NCI-H2227 treated with DMSO at 0.1 percent for 48 hours (cell line): ENCODE measurements at places on chromosomes 5 and 9.

GRCh38 chr5:79448336-79448735 is 65.6 kb downstream of the HOMER1 start:
- DNase-seq: no peak

DNA sequence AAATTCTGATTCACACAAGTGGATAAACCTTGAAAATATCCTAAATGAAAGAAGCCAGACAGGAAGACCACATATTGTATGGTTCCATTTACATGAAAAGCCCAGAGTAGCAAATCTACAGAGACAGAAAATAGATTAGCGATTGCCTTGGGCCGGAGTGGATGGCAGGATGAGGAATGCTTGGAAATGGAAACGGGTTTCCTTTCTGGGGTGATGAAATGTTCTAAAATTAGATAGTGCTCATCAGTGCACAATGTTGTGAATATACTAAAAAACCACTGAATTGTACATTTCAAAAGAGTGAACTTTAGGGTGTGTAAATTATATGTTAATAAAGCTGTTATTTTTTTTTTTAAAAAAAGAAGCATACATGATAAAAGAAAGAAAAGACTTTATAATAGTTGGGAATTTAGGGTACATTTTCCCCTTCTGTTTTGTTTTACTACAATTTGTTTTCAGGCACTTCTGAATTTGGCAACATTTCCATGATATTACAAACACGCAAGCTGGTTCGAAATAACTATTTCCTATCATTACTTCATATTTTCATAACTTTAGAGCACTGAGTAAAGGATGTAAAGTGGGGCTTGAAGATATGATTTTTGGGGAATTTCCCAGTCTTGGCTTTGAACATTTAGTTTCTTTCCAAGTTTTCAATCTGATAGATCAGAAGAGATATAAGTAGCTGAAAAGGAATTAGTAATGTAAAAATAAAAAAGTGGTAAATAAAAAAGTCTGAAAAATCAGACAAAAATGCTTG is 23.9 kb downstream of the SLC35A4 start:
- no peak for DNase-seq

GRCh38 chr5:160209917-160210316 is 19.4 kb upstream of the FABP6 start:
- no peak for DNase-seq

- no peak for DNase-seq
These were observed 2.2 kb downstream of the PLCXD3 start for GRCh38 chr5:41508186-41508585.

DNA sequence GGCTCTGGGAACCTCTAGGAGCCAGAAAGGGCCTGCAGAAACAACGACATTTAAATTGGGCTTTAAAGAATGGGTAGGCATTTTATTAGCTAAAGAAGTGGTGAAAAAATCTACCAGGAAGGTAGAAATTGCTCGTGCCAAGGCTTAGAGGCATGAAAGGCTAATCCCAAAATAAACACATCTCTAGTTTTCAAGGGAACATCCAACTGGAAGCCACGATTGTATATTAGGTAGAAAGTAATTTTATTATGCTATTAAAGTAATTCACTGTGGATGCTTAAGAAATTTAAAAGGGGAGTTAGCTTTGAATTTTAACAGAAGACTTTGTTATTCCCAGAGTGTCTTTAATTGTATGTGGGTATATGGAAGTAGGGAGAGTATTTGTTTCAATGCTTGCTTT is 17.5 kb upstream of the CNTLN start:
- no peak for DNase-seq

- no peak for DNase-seq
These were observed 21.1 kb upstream of the LVRN start for GRCh38 chr5:115941051-115941675.
